ENCODE measurements at places on chromosomes 7 and 10.
A peak's percentile ranks its signal among the peaks of the same experiment; 100 is the strongest.

GRCh38 chr10:75408911-75409885 lies 7.6 kb upstream of the ZNF503 start:
- peak; percentile 84 for DNase-seq

DNA sequence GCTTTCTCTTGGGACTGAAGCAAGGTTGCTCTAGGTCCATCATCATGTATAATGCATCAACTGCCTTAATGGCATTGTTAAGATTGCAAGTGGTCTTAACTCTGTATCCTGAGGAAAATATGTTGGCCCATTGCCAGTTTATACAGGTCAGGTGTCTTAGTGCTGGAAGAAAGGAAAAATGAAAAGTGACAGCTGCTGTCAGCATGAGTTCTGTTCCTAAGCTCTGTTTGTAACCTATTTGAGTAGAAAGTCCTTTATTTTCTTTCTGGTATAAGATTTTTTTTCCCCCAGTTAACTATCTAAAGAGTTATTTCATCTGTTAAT lies 127.2 kb downstream of the SRI start:
- DNase-seq = no peak

- no peak for DNase-seq
Observed at GRCh38 chr10:130359711-130360110, 223.5 kb downstream of the GLRX3 start.

DNA sequence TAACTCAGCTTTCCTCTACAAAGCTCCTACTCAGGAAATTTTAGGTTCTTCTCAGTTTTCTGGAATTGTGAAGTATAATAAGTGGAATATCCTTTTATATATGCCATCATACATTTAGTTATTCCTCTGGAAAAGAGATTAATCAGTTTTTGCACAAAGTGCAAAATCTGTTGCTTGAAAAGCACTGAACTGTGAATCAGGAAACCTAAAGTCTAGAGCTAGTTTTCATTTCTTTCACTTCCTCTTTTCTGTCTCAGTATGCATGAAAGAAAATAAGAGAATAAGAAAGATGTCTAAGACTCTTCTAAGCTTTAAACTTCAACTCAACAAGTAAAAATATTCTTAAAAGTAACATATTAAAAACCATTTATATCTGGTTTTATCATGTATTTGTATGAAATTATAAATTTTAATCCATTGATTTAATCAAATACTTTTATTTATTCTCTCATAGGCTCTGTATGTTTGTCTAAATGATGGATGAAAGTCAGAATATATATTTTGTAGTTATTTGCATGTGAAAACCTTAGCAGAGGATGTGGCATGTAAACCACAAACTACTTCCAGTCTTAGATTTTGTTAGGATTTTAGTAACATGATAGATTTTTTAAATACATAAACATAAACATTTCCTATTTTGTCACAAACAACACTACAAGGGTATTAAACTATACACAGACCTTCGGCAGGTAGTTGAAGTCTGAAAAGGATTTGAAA lies 1073.0 kb downstream of the XPNPEP1 start:
- no peak for DNase-seq

DNA sequence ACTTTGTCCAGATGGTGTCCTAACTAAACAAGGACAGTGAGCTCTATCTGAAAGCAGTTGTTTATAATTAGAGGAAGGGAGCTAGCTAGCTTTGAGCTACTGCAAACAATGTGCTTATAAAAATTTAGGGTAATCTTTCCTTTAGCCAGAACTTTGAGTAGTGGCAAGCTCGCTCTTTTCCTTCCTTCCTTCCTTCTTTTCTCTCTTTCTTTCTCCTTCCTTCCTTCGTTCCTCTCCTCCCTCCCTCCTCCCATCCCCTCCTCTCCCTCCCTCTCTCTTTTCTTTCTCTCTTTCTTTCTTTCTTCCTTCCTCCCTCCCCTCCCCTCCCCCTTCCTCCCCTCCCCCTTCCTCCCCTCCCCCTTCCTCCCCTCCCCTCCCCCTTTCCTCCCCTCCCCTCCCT lies 520.1 kb downstream of the INHBA start:
- no peak for DNase-seq

DNA sequence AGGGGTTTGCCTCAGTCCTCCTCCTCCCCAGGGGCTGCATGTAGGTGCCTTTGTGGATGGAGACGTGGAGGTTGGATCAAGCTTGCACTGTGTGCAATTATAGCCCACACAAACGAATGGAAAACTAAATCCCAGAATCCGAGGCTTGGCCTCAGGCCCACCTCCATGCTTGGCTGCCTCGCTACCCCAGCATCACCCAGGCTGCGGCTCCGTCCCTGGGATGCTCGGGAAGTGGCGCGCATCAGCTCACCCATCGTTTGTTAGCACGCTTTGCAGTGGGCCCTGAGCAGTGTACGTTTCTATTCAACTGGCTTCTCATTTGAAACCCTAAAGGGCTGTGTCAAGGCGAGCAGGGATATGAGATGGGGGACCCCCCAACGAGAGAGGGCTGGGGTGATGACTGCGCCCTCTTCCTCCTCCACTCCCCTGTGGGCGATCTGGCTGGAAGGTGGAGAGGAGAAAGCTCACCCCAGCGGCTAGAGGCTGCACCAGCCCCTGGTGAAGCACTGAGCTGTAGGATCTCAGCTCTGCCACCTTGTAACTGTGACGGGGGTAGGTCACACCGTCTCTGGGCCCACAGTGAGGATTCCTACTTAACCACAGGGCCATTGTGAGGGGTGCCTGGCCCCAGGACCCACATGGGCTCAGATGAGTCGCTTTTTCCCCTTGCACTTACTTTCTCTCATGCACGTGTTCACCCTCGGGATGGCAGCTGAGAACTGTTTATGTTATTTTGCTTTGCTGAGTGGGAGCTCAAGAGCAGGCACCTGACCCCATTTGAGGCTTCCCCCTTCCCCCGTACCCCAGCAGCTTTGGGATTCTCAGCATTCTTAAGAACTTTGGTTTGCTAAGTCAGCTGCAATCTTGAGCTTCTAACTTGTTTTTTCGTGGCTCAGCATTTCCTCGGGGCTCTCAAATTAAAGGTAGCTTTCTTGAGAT lies 12.7 kb upstream of the BTBD16 start:
- no peak for DNase-seq

Measured in nephron progenitor cell (in vitro differentiated cells).